ENCODE measurements at places on chromosomes 16 and 17. TPM values are rescaled to one million over a fixed set of nuclear protein-coding genes. Genes with fewer than 3 reads are reported as not detected.

FAM171A2 gene
- 16.3 TPM for total RNA-seq

DNA sequence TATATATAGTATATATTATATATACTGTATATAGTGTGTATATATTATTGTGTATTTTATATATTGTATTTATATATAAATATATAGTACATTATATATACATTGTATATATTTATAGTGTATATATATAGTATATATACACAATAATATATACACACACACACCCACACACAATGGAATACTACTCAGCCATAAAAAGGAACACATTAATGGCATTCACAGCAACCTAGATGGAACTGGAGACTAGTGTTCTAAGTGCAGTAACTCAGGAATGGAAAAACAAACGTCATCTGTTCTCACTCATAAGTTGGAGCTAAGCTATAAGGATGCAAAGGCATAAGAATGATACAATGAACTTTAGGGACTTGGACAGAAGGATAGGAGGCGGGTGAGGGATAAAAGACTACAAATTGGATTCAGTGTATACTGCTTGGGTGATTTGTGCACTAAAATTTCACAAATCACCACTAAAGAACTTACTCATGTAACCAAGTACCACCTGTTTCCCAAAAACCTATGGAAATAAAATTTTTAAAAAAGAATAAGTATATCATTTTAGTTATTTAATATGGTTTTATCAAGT is 201.9 kb upstream of the CDH11 start:
- no peak for DNase-seq

- DNase-seq = no peak
Observed at GRCh38 chr16:85072947-85073346, 39.3 kb downstream of the CIBAR2 start.

- no peak for DNase-seq
Observed at GRCh38 chr17:40738553-40738952, 16.6 kb downstream of the KRT25 start.

GRCh38 chr17:4229627-4230541 is 33.9 kb downstream of the ANKFY1 start:
- peak; percentile 82 for DNase-seq

DNA sequence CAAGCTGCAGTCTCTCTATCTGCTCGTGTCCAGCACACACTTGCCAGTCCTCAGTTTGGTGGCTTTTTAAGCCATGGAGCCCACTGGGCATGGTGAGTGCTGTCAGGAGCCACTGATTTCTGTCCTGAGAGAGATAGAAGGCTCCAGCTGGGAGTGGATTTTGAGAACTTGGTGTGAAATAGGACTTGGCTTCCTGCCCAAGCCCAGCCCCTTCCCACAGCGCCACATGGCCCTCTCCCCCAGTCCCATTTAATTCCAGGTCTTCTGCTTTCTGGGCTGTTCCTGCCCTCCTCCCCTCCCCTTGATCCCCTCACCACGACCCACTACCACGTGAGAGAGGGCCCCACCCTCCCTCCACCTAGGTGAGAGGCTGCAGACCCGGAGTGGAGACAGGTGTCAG is 14.4 kb upstream of the ABCC3 start:
- no peak for DNase-seq

DNA sequence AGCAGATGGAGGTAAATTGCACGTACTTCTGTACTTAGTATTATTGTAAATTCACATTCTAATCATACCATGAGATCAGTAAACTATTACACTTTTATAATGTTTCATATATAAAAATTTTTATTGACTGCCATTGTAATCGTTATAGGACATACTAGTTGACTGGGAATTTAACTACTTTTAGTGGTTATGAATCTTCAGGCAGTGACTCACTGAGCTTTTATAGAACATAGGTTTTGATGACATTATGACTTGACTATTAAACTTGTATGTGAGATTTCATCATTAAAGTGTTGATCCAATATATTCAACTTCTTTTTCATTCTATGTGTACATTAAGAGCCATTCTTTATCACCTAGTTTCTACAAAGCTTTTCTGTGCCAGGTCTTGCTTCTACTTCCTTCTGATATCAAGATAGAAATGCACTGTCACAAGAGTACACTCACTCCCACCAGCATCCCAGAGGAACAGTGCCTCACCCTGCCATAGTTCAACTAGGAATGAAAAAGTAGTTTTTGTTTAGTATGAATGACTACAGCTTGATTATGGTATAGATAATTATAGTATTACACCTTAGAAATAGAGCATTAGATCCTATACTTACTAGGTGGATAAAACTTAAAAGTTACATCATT is 142.4 kb upstream of the RBL2 start:
- no peak for DNase-seq

GRCh38 chr16:68732042-68732680 is 4.9 kb upstream of the CDH1 start:
- DNase-seq = no peak

GRCh38 chr17:3963237-3964201 is 718 bp downstream of the ATP2A3 start:
- DNase-seq = no peak

GRCh38 chr17:4766723-4767122 is 5.0 kb upstream of the TM4SF5 start:
- no peak for DNase-seq

DNA sequence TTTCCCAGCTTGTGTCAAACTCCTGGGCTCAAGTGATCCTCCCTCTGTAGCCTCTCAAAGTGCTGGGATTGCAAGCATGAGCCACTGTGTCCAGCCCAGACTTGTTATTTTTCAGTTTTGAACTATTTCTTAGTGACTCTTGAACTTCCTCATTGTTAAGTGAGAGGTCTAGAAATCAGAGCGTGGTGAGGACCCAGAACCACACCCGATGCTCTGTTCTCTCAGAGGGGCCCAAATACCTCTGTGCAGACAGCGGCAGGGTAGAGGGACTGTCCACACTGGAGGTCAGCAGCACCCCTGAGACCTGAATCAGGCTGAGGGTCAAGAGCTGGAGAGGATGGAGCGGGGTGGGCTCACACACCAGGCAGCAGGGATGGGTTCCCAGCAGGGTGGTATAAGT is 47.7 kb upstream of the MEAK7 start:
- no peak for DNase-seq

LDHD gene
- 0.55 TPM for total RNA-seq

PIK3R5 gene
- 1.7 TPM for total RNA-seq

DNA sequence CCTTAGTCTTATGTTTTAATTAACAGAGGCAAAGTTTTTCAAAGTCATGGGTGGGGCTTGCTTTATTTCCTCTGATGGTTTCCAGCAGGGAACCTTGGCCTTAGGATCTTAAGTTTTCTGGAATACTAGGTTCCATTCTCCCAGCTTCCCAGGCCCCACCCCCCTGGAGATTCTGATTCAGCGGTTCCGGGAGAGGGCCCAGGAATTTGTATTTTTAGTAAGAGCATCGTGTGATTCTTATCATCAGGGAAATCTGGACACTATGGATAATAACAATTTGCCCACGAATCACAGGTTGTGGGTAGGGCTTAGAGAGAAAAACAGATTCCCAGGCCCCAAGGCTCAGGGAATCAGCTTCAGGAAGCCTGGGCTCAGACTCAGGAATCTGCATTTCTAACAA is 263.6 kb downstream of the NTN1 start:
- DNase-seq = no peak

DNA sequence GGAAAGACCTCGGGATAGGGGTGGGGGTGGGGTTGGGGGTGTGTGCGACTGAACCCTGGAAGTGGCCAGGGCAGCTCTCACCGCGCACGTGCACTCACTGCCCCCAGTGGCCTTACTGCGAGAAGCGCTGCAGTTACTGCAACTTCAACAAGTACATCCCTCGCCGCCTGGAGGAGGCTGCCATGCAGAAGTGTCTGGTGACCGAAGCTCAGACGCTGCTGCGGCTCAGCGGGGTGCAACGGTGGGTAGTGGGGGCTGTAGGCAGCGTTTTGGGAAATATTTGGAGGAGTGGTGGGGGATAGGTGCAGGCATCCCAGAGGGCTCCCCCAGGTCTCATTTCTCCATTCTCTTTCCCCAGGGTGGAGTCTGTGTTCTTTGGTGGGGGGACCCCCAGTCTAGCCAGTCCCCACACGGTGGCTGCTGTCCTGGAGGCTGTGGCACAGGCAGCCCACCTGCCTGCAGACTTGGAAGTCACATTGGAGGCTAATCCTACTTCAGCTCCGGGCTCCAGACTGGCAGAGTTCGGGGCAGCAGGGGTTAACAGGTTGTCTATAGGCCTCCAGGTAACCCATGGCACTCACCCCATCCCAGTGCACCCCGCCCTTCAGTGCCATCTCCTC is 972 bp downstream of the RSAD1 start:
- no peak for DNase-seq

G6PC1 gene
- total RNA-seq = not detected

- no peak for DNase-seq
Observed at GRCh38 chr17:82734987-82735866, at the start of gene FN3K. FN3K (plus strand) TSS chr17:82735615; CDS start chr17:82735637, 22 bp downstream.

GRCh38 chr17:75077072-75077495 is 10.7 kb upstream of the SLC16A5 start:
- DNase-seq = no peak

RRN3 gene
- total RNA-seq = 40.3 TPM

DNA sequence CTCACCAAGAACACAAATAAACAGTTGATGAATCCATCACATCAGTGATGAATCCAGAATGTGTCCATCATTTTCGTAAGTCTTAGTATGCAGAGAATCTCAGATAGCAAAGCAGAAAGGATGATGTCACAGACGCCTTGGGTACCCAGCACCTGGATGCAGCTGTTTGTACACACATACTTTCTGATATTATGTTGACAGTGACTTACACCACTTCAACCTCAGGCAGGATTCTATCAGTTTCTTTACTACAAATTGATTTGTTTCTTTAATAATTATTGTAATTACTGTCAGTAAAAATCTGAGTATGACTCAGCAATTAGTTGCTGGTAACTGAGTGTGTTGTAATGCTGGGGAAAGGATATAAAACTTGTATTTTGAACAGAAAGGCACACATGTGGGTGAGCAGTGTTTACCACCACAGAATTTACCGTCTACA is 159.8 kb downstream of the RPTOR start:
- no peak for DNase-seq

AOC2 gene
- 3.7 TPM for total RNA-seq

HNF1B gene
- total RNA-seq = 15.1 TPM
